GM12865 (cell line): ENCODE measurements at places on chromosomes 3 and 15.
A peak's percentile ranks its signal among the peaks of the same experiment; 100 is the strongest.

DNA sequence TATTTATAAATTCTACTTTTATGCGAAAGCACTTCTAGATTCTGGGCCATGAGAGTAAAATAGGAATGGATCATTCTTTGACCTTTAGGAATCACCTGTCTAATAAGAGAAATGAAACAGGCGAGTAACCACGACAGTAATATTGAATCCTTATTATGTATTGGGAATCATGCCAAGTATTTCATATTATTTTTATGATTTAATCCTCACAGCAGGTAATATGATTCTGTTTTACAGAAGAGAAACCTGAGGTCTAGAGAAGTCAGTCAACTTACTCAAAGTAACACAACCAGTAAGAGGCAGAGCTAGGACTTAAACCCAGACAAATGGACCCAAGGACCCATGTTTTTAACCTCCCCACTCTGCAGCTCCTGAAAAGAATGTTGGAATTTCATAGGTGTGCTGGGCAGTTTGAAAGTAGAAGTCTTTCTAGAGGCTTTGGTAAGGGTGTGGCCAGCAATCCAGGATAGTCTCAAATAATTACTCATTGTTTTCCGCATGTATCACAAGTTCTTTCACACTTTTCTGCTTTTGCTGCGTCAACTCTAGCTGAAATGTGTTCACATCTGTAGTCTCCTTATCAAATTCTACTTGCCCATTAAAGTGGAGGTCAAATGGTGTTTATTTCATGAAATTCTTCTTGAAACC, 181.7 kb downstream of the TPRG1 start:
- DNase-seq = no peak

DNA sequence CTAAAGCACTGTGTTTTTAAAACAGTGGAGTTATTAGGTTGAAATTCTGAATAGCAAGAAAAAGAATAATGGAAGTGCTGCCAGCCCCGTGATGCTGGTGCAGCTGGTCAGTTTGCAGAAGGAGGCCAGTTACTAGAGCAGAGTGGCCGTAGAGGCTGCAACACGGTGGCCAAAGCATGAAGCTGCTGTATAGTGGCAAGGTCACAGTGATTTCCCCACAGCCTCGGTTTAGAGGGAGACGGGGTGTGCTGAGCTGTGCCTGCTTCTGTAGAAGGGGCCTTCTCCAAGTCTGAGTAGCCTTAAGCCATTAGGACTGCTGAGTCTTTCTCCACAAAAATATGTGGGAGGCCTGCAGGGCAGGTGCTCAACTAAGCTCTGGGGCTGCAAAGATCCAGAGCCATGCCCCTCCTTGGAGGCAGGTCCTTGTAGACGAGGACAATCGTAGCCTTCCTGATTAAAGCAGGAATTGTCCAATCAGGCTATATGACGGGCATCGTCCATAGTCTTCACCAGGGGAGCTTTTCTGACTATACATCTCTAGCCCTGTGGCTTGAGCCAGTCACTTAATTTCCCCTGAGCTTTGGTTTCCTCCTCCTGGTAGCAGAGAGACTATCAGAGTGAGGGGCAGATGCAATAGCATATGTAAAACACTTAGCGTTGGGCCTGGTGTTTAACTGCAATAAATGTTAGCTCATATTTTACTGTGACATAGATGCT, 151.6 kb downstream of the PGPEP1L start:
- DNase-seq = no peak

DNA sequence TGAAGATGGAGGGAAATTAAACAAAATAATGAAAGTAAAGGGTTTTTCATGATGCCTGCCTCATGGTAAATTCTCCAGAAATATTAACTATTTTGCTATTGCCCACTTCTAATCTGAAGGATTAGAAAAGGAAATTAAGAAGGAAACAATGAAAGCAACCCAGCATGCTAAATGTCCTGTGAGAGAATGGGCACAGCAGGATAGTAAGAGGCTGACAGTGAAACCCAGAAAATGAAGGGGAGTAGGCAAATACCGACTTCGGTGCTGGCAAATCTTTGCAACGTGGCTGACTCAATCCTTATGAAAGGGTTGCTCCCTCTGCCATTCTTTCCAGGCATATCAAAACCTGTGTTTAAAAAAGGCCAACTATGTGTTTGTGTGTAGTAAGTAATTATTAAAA, 147.5 kb upstream of the SYNPR start:
- DNase-seq = no peak

GRCh38 chr3:96865605-96866004, 51.2 kb downstream of the EPHA6 start:
- no peak for DNase-seq

- DNase-seq = no peak
Measured at GRCh38 chr3:182220013-182220412, 508.3 kb downstream of the SOX2 start.

- DNase-seq = no peak
Measured at GRCh38 chr15:62758126-62758951, 284.2 kb upstream of the TPM1 start.

- DNase-seq = no peak
Measured at GRCh38 chr15:71278989-71279756, 163.9 kb downstream of the THSD4 start.

DNA sequence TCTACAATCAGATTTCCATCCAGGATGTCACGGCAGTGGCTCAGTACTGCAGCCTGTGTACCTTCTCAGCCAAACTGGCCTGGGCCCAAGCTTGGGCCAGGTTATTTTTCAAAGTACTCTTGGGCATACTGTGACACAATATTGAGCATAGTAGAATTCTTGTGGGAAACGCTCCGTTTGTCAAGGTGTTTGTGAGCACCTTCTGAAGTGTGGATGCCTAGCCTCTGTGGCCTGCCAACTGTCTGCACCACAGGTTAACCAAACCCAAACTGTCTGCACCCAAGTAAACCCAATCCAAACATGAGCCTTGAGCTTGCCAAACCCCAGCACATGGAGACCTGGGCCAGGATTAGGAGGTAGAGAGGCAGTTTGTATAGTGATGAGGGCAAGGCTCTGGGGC, 25.4 kb downstream of the CTDSPL start:
- DNase-seq = no peak

DNA sequence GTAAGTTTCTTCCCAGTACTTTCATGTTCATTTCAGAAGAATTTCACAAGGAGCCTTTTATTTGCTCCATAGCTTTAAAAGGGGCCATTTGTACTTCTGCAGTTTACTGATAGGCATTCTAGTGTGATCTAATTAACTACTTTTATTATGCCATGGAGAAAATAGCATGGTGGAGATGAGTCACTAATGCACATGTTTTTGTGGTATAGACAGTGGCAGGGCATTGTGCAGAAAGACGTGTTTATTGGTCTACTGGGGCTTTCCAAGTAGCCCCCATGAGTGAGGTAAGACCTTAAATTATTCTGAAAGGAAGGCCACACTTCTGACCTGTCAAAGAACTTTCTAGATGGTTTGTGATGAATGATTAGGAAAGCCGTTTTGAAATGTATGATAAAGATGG, 810.0 kb upstream of the NR2F2 start:
- DNase-seq = peak; percentile 9

- peak; percentile 34 for DNase-seq
Measured at GRCh38 chr3:76107935-76108570, 322.7 kb upstream of the ZNF717 start.

DNA sequence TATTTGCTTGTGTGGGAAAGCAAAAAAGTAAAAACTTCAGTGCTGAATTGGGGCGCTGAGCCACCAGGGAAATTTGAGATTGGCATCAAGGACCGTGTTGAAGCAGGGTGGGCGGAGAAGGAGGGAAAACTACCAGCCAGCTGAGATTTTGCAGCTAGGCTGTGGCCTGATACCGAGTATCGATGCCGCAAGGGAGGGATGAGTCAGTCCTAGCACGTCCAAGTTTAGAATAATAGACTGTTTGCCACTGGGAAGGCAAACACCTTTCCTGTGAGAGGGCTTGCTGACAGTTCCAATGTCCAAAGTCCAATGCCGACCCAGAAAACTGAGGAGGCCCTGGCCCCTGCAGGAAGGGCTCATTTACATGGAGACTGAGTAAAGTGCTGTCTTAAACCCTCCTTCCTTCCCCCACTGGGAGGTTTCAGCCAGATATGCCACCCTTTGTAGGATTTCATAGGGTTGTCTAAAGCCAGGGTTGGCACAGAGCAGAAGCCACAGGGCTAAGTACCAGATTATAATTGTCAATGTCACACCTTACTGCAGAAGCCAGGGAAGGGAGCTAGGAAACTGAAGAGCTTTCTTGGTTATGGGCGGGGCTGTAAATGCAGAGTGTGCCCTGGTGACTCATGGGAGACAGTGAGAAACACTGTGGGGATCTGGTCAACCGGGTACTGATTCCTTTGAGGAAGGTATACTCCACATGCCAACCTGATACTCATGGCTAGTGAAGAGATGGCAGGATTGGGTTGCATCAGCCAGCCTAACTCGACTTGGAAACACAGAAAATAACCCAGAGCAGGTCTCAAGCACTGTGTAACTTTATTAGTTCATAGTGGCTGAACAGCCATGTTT, 28.4 kb upstream of the PIK3CB start:
- no peak for DNase-seq

GRCh38 chr3:58093574-58094195, 85.5 kb downstream of the FLNB start:
- no peak for DNase-seq

DNA sequence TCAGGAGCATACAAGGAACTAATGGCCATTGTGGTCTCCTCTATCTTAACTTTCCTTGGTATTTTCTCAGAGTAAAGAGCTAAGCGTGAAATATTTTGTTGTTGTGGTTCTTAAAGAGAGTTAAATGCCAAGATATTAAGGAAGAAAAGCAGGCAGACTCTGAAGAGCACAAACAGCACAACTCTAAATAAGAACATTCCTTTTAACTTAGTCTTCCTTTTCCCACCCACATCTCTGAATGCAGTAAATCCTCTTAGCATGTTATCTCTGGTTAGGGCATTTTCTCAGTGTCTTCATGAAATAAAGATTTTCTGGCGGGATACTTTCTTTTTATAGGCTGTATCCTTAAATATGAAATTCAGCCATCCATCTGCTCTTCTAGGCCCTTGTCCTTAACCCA, 1.5 kb downstream of the GPR87 start:
- DNase-seq = no peak

DNA sequence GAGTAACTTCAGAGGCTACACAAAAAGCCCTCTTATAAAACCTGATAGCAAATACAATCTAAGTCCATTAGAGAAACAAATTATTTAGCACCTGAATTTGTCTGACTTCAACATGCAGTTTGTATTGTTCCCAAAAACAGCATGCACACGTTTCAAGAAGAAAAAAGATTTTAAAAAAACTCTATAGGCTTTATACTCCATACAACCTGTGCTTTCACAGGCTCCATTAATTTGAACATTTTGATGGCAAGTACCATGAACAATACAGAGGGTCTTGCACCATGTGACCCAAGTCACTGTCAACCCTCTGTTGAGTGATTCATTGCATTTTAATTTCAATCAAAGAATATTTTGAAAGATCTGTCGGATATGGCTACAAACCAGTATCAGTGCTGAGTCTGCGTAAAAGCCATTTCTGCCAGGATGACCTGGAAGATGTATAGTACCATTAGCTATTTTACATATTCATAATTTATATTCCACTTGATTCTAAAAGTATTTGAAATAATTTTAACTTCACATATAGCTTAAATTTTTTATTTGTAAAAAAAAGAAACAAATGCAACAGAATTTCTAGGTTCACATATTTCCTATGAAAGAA, 13.2 kb downstream of the ANXA2 start:
- no peak for DNase-seq

GRCh38 chr3:183044547-183045229, 54.6 kb downstream of the MCCC1 start:
- peak; percentile 93 for DNase-seq

DNA sequence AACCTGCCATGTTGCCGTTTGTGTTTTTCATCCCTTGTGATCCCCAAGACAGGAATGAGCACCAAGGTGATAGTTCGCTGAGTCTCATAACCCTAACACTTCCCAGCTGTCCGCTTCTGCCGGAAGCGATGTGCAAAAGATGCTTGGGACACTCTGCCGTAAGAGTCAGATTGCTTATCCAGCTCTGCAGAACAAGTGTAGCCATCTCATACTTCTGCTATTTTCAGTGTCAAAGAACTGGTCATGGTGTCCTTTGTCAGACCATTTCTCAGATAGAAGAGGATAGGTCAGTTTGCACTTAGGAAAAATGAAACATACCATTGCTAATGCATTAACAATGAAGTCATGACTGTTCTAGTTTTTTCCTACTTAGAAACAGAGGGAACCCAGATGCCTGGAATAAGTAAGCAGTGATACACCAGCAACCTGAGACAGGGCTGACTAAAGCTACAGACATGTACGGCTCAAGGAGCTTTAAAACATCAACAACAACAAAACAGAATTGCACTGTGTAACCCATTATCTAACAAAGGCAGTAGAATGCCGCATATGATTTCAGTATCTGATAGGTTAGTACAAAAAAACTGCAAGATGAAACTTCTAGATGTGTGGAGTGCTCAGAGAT, 134.0 kb upstream of the IL12A start:
- DNase-seq = no peak

GRCh38 chr3:42980209-42980608, 1.1 kb downstream of the GASK1A start:
- no peak for DNase-seq

DNA sequence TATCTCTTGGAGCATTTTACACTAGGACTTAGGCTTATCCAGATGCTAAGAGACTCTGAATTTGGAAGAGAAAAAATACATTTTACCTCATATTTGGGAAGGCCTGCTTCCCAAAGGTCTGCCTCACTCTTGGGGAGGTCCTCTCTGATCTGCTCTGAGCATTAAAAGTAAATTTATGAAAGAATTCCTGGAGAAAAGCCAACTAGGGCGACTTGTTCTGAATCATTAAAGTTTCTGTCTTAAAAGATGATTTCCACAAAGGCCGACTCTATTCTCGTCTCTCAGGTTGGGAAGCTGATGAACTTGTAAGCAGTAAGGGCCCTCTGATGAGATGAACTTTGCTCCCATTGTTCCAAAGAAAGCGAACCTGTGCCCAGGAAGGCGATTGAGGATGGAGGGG, 48.7 kb upstream of the HES1 start:
- DNase-seq = no peak

DNA sequence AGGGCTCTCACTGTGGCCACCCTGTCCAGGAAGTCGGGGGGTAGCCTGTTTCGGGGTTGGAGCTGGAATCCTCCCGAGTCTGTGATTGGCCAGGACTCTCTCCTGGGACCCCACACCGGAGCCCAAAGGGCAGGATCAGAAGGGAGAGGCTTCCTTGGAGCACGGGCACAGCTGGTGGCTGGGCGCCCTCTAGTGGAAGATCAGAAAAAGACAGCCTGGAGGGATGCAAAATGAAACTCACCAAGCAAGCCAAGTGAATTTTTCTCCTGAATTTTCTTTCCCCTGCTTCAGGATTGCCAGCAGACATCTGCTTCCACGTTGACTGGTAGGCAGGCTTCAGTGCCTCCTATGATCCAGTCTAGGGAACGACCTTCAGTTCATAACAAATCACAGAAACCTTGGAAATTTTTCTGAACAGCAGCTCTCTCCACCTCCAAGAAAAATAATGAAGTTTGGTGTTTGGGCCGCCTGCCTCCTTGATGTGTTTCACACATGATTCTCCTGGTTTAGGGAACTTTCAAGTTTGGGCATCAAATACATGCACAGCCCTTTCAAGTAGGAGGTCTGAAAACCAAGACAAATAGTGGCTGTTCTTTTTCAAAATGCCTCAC, 224.6 kb downstream of the VPS13C start:
- peak; percentile 54 for DNase-seq
